Activated T-cell treated with anti-CD3 and anti-CD28 coated beads for 4 hours (primary cell): ENCODE measurements at places on chromosomes 3 and 15.

- DNase-seq, result no peak
Observed at GRCh38 chr15:43278869-43279268, 12.1 kb upstream of the TGM5 start.

DNA sequence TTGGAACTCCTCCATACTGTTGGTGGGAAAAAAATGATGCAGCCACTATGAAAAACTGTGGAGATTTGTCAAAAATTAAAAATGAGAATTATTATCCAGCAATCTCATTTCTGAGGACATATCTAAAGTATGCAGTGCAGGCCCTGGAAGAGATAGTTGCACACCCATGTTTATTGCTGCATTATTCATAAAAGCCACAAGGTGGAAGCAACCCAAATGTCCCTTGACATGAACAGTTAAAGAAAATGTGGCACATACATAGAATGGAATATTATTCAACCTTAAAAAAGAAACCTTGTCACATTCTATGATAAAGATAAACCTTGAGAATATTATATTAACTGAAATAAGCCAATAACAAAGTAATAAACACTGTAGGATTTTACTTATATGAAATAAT, 80.9 kb upstream of the ARHGEF26 start:
- DNase-seq, result no peak

DNA sequence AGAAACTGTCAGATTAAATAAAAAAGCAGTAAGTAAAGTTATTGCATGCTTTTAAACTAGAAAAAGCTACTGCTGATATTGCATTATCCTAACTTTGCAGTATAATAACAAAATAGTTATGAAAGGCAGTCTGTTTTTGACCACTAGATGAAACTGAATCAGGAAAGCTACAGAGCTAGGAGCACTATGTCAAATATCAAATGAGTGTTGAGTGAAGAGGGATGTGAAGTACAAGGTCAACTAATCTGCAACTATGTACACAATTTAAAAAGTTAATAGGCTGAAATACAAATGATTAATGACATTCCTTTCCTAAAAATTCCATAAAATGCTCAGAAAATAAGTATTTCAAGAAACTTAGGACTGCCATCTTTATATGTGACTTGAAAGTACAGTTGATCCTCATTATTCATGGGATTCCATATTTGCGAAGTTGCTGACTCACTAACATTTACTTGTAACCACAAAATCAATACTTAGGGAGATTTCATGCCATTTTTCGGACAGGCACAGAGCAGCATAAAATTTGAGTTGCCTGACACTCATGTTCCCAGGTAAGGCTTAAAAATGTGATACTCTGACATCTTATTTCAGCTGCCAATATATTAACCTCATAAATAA, 34.5 kb downstream of the SLC4A7 start:
- no peak for DNase-seq

GRCh38 chr3:31106912-31107311, 212.5 kb upstream of the GADL1 start:
- DNase-seq, result no peak
